ENCODE measurements at places on chromosomes 6 and 20. TPM values are rescaled to one million over a fixed set of nuclear protein-coding genes. Genes with fewer than 3 reads are reported as not detected.

SLC16A10 gene
- total RNA-seq, result 14.2 TPM

- no peak for DNase-seq
Observed at GRCh38 chr20:44650771-44651433, 597 bp downstream of the ADA start.

GRCh38 chr6:166866839-166867637 lies 89.3 kb downstream of the RNASET2 start:
- DNase-seq, result no peak

- DNase-seq, result no peak
Observed at GRCh38 chr6:135236732-135237131, 55.6 kb downstream of the MYB start.

- no peak for DNase-seq
Observed at GRCh38 chr20:59920944-59921343, 12.5 kb downstream of the SYCP2 start.

TAGAP gene
- total RNA-seq, result not detected

GRCh38 chr20:56816349-56816748 lies 187.2 kb downstream of the TFAP2C start:
- DNase-seq, result no peak

TMEM242 gene
- total RNA-seq, result 12.1 TPM

ACSS1 gene
- total RNA-seq, result 113 TPM

DNA sequence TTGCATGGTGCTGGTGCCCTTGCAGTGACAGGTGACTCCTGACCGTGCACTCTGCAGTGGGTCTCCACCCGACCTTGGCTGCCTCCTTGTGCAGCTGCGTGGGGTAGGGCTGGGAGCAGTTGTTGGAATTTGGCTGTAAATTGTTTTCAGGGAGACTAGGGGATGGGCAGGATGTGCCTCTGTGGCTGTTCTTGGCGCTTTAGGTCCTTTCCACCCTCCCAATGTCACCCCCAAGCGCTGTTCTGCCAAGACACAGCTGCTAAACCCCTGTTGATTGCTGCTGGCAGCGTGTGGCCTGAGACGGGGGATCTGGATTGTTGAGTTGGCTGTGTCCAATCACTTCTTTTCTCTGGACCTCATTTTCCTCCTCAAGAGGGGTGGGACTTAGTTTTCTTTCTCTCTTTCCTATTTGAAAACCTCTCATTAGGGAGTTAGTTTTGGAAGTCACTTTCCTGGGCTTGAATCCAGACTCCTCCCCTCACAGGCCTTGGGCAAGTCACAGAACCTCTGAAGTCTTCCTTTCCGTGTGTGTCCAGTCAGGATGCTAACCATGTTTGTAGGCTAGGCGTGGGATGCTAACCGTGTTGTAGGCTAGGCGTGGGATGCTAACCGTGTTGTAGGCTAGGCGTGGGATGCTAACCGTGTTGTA lies 8.5 kb downstream of the IGF2R start:
- no peak for DNase-seq

GRCh38 chr6:76984572-76984971 lies 478.7 kb downstream of the HTR1B start:
- DNase-seq, result no peak

PSORS1C2 gene
- total RNA-seq, result not detected

DNA sequence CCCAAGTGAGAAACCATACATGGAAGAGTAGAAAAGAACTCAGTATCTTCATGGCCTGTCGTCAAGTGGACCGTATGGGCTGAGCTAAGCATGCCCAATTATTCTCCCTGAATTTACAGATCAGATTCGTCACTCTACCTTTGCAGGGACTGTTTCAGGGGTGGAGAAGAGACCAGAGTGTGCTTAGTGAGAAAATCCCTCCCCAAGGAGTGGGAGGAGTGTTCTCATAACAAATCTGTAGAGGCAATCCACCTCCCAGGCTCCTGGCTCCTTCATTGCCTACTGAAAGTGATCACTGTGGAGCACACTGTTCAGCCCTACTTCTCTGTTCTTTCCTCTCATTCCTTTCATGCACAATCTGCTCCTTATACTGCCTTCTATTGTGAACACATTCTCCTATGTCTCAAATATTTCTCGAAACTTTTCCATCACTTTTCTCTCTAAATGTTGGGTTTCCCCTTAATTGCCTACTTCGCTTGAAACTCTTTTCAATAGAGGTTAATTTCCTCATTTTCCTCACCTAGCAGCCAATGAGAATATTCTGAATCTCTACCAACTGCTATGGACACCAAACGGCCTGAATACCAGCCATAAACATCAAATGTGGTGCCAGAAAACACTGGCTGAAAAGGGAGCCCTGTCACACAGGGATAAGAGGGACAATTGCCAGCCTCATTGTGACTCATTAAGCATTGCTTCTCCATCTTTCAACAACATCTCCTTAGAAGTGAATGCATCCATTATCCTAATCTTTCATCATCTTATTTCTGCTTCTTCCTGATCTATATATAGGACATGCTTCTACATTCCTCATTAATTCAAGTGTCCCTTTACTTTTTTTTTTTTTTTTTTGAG lies 398.3 kb downstream of the UTRN start:
- DNase-seq, result no peak

DNA sequence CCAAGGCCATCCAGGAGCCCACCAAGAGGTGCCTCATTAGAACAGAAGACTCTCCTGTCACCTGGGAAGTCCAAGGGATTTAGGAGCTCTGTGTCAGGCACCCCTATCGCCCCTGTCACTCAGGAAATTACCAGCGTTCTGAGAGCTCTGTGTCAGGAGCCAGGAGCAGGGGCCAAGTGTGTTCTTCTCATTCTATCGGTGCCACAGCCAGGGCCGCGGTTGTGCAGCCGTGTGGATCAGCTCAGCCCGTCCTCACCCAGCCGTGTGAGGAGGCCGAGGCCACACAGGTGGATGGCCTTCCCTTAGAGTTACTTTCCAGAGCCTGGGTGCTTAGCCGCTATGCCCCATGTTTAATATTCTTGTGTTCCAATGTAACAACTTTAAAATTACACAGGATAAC lies 9.8 kb downstream of the MTG2 start:
- no peak for DNase-seq

TGM3 gene
- not detected for total RNA-seq

DNA sequence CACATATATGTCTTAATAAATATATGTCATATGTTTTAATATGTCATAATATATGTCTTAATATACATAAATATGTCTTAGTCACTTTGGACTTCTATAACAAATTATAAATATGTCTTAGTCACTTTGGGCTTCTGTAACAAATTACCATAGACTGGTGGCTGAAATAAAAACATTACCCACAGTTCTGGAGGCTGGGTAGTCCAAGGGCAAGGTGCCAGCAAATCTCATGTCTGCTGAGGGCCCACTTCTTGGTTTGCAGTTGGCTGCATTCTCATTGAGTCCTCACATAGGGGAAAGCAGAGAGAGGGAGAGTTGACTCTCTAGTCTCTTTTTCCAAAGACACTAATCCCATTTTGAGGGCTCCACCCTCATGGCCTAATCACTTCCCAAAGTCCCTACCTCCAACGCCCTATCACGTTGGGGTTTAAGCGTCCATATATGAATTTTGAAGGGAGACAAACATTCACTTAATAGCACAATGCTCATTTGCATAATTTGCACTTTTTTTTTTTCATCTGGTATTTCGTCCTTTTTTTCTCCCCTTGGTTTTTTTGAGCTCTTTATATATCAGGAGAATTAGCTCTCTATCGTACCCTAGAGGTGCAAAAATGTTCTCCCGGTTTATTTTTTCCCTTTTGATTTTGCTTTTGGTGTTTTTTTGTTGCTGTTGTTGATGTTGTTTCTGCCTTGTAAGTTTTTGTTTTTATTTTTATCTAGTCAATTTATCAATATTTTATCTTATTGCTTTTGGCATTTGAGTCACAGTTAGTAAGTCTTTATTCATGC lies 266.4 kb downstream of the PLCB1 start:
- no peak for DNase-seq

- no peak for DNase-seq
Observed at GRCh38 chr20:57156011-57156729, 110.3 kb downstream of the BMP7 start.

FOXF2 gene
- total RNA-seq, result 0.88 TPM

CGA gene
- not detected for total RNA-seq

- no peak for DNase-seq
Observed at GRCh38 chr6:137846772-137847313, 20.2 kb upstream of the TNFAIP3 start.

GJA1 gene
- 54.5 TPM for total RNA-seq

- no peak for DNase-seq
Observed at GRCh38 chr20:38727607-38728190, 3.4 kb downstream of the SLC32A1 start.

GRCh38 chr6:47749757-47750156 lies 32.1 kb upstream of the OPN5 start:
- no peak for DNase-seq

ANKEF1 gene
- 3.9 TPM for total RNA-seq

DNA sequence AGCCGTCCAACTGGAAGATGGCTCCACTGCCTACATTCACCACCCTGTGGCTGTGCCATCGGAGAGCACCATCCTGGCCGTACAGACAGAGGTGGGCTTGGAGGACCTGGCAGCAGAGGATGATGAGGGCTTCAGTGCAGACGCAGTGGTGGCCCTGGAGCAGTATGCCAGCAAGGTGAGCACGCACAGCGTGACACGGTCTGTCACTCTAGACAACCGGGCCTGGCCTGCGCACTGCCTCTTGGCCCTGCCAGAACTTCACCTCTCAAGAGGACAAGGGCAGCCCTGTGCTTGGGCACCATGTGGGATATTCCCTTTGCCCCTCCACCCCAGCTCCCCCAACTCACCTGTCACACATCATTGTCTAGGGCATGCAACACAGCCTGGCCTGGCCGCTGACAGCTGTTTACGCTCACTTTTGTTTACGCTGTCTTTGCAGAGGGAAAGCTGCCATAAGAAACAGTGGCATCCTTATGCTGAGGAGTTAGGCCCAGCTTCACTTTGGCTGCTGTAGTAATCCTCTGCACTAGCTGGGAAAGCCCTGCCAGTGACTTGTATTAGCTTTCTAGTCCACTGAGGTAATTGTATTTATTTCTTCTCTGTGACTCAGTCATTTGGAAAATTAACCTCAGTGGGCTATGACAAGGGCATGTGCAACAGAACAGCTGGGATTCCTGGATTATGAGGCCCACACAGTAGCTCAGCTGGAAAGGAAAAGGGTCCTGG lies 9.8 kb upstream of the DEF6 start:
- no peak for DNase-seq

C6orf132 gene
- 56.2 TPM for total RNA-seq

ANGPT4 gene
- not detected for total RNA-seq

DDO gene
- total RNA-seq, result not detected

HTR1E gene
- not detected for total RNA-seq

All from Caco-2 (cell line).